Left hindlimb (tissue), 1 donor: ENCODE measurements at places on chromosomes 5 and 9.

DNA sequence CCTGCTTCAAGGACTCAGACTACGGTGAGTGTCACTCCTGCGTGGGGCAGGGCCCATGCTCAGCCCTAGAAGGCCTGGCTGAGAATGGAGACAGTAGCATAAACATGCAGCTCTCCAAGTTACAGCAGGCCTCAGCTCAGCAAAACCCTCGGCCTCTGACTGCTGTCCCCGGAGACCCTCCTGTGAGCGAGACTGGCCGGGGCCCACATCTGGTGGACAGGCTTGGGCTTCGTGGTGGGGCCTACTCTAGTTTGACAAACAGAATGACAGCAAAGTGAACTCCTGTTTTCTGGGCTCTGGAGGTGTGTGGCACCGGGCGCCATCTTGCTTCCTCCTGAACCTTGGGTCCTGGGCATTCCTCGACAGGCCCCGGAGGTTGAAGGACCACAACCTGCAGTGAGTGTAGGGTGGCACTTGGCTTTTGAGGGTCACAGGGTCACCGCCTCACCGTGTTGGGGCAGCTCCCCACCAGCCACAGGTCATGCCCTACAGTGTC is 97.5 kb downstream of the PHF2 start:
- peak; percentile 40 for DNase-seq

GRCh38 chr9:116877072-116877471 is 190.0 kb downstream of the TRIM32 start:
- no peak for DNase-seq

GRCh38 chr5:97544678-97545077 is 361.6 kb upstream of the RIOK2 start:
- no peak for DNase-seq

DNA sequence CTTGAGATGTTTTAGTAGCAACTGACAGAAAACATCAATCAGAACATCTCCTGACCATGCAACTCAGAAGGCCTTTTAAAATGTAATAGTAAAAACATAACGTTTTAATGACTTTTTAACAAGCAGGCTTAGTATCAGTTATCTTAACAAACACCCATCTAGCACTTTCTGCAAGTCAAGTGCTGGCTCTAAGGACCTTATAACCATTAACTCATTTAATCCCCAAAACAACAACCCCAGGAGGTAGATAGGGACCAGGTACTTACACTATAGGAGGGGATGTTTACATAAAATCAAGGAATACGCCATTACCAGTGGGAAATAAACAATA is 41.8 kb downstream of the ROR2 start:
- DNase-seq: no peak

- no peak for DNase-seq
Measured at GRCh38 chr5:111741278-111741677, 15.7 kb downstream of the NREP start.

- peak; percentile 40 for DNase-seq
Measured at GRCh38 chr9:72579190-72579589, 57.8 kb downstream of the TMC1 start.

- no peak for DNase-seq
Measured at GRCh38 chr5:102531506-102531905, 32.7 kb upstream of the SLCO6A1 start.

GRCh38 chr5:154086641-154087040 is 47.9 kb downstream of the MFAP3 start:
- DNase-seq: peak; percentile 67

- DNase-seq: no peak
Measured at GRCh38 chr5:40202814-40203440, 476.8 kb upstream of the PTGER4 start.

GRCh38 chr9:9122230-9122875 is 1322.8 kb upstream of the DMAC1 start:
- no peak for DNase-seq

GRCh38 chr9:34456746-34457145 is 1.6 kb downstream of the FAM219A start:
- no peak for DNase-seq

GRCh38 chr9:73260506-73260905 is 108.8 kb downstream of the ANXA1 start:
- DNase-seq: no peak

DNA sequence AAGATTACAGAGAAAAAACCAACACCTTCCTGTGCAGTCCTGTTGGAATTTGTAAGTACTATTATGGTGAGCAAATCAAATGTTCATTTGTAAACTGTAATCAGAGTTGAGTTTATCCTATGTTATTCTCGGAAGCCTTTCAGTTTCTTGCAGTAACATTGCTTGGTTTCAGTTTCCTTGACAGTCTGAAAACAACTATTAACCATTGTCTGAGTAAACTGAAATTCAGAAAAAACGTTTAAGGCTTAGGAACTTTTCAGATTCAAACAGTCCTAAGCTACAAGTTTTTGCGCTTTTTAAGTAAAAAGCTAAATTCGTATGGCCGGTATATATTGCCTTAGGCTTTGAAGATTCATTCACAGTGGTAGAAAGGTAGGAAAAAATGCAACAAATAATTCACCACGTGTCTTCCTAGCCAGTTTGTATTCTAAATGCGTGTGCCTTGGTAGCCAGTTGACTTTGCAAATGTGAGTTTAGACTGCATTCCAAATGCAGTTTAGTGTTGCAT is 2.5 kb downstream of the GPBP1 start:
- no peak for DNase-seq

- DNase-seq: no peak
Measured at GRCh38 chr5:51378061-51378409, 5.2 kb upstream of the ISL1 start.

- no peak for DNase-seq
Measured at GRCh38 chr9:87068177-87068840, 121.0 kb upstream of the GAS1 start.

DNA sequence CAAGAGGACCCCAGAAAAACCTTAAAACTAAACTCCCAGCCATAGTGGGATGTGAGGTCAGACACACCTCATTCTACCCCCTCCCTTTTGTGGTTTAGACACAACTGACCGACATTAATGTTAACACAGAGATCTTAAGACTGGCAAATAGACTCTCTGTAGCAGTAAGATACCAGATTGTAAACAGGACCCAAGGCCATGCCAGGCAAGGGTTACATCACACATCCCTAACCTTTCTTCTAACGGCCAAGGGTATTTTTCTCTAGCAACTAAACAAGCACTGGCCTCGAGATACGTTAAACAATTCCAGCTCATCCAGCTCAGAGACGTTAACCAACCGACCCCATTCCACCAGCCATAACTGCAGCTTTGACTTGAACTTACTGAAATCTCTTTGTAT is 38.8 kb downstream of the NSUN2 start:
- no peak for DNase-seq

DNA sequence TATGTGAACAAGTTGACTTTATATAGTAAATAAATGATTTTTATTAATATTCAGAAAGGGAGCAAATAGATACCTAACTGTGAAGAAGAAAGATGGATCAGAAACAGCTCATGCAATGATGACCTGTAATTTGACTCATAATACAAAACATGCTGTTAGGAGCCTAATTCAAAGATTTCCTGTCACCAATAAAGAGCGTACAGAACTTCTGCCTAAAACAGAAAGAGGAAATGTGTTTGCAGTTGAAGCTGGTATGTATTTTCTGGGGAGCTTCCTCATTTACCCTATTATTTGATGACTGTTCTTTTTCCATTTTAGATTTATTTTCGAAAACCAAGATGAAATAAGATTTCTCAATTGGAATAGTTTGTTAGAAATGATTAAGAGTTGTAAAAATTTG is 11.4 kb downstream of the YTHDC2 start:
- no peak for DNase-seq

DNA sequence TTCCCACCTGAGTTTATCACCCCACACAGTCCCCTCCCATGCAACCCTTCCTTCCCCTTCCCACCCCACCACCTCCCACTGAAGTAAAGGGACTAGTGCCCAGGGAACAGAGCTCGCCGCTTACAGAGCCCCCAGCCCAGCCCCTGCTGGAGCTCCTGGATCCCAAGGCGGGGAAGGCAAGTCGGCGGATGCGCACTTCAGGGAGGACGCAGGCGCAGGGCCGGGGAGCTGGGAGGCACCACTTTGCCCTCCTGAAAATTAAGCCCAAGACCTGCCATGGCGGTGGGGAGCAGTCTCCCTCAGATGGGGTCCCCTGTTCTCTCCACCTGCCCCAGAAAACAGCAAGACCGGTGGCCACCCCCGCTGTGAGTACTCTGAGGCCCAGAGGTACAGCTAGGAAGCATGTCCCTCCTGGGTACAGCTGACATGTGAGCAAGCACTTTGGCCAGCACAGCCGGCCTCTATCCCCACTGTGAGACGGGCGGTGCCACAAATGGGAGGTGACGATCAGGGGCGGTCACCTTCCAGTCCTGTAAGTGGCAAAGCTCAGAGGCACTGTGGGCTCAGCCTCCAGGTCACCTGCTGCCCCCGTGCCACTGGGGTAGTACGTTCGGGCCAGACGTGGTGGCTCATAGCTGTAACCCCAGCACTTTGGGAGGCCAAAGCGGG is 45.9 kb downstream of the COL23A1 start:
- no peak for DNase-seq

GRCh38 chr5:42689391-42689790 is 67.2 kb upstream of the CCDC152 start:
- DNase-seq: no peak

- no peak for DNase-seq
Measured at GRCh38 chr5:173554038-173554955, 62.2 kb downstream of the BOD1 start.

GRCh38 chr9:91954841-91955471 is 4.9 kb upstream of the ROR2 start:
- peak; percentile 65 for DNase-seq

DNA sequence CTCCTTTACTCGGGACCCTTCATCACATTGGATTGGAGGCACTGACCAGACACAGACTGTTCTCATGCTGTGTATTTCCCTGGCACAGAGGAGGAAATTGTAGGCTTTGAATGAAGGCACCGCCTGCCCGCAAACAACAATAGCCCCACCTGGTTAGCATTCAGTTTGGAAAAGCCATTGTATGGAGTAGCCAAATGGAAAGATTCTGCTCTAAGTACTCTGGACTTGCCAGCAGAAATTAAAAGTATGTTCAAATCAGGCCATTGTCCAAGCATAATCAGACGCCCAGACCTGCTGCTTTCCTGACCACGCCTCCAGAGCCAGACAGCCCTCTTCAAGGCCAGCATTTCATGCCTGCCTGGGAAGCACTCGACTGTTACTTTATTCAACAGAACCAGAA is 8.0 kb upstream of the SEMA4D start:
- no peak for DNase-seq

DNA sequence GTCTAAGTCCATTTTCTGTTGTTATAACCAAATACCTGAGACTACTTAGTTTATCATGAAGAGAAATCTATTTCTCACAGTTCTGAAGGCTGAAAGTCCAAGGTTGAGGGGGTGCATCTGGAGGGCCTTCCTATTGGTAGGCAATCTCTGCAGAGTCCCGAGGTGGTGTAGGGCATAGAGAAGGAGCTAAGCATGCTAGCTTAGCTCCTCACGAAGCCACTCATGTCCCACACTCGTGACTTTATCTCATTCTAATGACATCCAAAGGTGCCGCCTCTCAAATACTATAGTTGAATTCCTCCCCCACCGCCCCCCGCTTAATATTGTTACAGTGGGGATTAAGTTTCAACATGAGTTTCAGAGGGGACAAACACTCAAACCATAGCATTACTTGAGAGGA is 36.0 kb upstream of the ZBED3 start:
- DNase-seq: no peak

DNA sequence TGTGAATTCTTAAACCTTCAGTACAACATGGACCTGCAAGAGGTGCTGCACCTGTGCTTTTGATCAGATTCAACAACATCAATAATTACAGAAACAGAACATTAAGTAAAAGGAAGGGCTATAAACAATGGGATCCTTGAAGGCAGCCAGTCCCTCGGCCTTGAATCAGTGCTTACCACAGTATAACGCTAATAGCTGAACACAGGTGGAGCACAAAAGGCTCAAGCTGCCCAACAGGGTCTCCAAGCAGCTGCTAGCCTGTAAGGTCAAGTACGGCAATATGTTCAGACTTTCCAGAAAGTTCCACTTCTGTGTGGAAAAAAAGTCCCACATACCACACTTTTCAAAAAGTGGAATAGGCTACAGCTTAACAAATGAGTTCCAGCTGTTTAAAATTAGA is 61.9 kb upstream of the ITGA1 start:
- no peak for DNase-seq

DNA sequence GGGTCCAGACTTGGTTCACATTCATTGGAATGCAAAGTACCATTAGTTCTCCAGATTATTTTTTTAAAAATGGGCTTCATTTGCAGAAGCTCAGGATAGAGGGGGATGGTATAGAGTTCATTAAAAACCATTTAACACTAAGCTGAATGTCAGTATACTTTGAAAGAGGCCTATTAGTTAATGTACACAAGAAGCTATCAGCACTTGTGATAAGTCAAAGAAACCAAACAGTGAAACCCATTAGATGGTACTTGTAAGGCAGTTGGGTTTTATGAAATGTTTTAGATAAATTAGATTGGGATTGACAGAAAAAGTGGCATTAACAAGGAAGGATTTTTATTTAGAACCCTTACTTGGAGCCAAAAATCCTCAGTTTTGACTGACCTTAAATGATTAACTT is 229.2 kb upstream of the MPDZ start:
- DNase-seq: no peak

DNA sequence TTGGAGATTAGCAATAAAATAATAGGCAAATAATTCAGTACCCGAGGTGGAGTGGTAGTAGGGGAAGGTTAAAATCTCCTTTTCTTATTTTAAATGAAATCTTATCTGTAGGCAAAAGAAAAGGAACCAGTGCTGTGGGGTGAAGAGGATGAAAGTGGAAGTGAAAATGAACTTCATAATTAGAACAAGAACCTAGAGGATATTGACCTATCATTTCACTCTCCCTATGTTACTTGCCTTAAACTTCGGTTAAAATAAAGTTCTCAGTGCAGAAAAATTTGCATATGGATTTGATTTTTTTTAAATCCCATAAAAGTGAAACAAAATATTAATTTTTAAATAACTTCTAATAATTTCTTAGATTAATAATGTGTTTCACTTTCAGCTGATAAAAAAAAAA is 1094.9 kb upstream of the C9orf72 start:
- no peak for DNase-seq

- no peak for DNase-seq
Measured at GRCh38 chr9:5269249-5269715, 35.2 kb downstream of the RLN2 start.

DNA sequence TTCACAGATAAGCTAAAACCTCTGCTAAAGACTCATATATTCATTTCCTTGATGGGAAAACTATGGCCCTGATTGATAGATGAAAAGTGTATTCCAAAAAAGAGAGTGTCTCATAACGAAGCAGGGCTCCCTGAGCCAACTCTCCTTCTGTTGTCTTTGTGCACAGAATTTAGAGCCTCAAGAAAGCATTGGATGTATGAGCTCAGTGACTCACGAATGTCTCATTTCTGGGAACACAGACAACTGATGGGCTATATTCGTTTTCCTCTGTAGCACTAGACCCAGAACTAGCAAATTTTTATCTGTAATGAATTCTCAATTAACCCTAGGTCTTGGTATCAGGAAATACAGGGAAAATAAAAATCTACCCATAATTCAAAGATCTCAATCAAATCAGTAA is 88.4 kb downstream of the LMNB1 start:
- DNase-seq: no peak

GRCh38 chr9:22395687-22396141 is 50.9 kb upstream of the DMRTA1 start:
- DNase-seq: no peak

- peak; percentile 48 for DNase-seq
Measured at GRCh38 chr5:150320044-150320613, 17.4 kb upstream of the ARSI start.
